NCI-H524 treated with DMSO at 0.1 percent for 48 hours (cell line): ENCODE measurements at places on chromosomes 4 and X.

- DNase-seq, result no peak
These were observed 53.7 kb downstream of the CHM start for GRCh38 chrX:85993539-85994197.

GRCh38 chr4:73870260-73870659, 1.1 kb downstream of the CXCL1 start:
- no peak for DNase-seq

- no peak for DNase-seq
These were observed 82.1 kb upstream of the BANK1 start for GRCh38 chr4:101708293-101709039.

DNA sequence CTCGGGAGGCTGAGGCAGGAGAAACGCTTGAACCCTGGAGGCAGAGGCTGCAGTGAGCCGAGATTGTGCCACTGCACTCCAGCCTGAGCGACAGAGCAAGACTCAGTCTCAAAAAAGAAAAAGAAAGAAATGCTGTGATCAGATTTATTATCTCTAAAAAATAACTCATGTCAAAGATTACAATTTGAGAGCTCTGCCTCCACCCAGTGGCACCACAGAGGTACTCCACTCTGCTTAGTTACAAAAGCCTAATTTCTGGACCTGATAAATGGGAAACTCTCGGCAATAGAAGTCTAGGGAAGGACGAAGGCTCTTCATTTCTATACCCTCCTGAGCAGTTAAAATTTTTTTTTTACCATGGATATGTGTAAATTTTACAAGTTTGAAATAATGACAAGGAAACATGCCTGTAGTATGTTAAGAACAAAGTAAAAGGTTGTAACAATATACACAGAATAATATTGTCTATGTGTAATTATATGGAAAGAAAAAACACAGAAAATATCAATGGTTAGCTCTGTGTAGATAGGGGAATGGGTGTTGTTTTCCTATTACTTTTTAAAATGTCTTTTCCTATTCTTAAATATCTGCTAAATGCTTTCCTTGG, 149.8 kb downstream of the STIM2 start:
- DNase-seq, result no peak

DNA sequence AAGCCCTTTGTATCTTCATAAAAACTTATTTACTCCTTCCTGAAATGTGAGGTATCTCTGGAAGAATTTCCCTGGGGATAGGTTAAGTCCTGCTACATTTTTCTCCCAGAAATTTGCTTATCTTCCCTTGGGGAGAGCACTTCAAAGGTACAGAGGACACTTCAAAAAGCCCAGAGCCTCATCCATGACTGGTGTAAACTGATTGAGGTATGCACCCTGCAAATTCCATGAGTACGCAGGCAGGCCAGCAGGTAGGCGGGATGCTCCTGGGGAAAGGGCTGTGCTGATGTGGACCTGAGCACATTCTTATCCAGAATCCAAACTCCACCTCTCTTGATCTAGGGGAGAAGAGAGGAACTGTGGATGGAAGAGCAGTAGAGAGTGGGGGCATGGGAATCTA, 26.3 kb upstream of the RASGEF1B start:
- DNase-seq, result no peak

GRCh38 chrX:12419591-12419990, 281.3 kb downstream of the FRMPD4 start:
- no peak for DNase-seq

DNA sequence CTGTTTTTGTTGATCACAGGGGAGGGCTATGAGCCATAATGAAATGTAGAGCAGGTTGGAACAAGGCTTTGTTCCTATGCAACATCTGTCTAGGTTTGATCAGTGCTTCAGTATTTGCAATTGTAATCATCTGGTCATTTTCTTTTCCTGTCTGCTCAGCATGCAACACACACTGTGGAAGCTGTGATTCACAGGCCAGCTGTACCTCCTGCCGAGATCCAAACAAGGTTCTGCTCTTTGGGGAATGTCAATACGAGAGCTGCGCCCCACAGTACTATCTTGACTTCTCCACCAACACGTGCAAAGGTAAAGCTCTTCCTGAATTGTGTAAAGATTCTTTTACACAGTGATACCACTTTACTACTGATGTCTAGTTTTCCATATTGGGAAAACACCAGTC, 181.9 kb upstream of the ANXA3 start:
- DNase-seq, result no peak

- peak; percentile 35 for DNase-seq
These were observed 1.4 kb downstream of the ANKRD17 start for GRCh38 chr4:73257234-73257633.

DNA sequence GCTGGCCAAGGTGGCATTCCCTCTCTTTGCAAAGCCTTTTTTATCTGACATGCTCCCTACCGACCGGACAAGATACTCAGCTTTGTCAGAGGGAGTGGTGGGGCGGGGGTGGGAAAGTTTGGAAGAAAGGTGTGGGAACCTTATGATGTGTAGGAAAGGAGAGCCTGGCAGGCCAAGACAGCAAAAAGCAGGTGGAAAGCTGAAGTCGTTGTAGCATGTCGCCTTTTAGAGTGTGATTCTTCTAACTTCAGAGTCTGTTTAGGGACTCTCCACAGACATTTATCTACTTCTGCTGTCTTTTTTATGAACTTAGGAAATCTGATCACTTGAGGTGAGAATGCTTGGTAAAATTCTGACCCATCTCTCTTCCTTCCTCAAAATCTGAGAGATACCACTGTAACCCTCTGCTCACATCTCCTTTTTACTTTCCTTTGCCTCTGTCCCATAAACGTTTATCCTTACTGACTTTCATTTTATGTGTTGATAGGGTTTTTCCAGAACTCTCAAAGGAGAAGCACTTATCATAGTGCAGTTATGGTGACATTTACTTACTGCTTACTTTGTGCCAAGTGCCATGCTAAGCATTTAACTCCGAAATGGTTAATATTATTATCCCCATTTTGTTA, 8.2 kb upstream of the RUFY3 start:
- no peak for DNase-seq

GRCh38 chrX:103999234-103999633, 14.3 kb downstream of the H2BW1 start:
- no peak for DNase-seq

DNA sequence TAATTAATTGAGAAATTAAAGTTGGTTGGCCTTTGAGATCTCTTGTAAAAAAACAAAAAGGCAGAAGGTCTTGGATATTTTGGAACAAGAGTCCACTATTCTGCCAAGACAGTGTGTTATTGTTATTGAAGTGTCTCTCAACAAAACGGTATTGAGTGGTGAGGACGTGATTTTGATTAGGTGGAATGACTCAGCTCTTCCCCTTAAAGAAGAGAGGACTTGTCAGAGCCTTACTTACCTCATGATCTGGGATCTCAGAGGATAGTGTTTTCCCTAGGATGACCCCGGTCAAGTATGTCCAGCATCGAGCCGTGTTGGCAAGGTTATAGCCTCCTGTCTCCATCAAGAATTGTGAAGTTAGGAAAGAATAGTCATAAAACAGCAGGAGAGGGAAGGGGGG, 110.9 kb downstream of the HDAC8 start:
- no peak for DNase-seq

DNA sequence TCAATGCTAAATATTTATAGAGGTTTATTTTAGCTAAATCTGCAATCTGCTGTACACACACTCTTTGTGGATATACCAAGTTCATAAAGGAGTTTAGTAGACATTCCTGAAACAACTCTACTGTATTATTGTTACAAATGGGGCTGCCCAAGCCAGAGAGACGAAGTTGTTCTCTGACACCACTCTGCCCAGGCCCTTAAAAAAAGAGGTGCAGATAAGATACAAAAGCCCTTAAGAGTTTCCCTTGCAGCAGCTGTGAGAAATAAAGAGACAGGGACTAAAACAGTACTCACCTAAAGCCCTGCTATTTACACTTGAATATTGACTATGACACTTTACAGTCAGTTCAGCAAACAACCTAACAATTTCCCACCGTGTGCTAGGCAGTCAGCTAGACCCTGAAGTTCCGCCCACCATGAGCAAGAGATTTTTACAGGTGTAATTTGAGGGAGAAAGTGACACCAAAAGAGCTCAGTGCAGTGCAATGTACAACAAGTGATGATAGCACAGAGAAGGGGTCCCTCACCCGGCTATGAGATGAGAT, 191.7 kb downstream of the PRDM5 start:
- DNase-seq, result no peak

- DNase-seq, result no peak
These were observed 32.9 kb upstream of the PGM2 start for GRCh38 chr4:37793562-37793961.

GRCh38 chr4:42865572-42866189, 26.8 kb upstream of the GRXCR1 start:
- DNase-seq, result peak; percentile 3

- DNase-seq, result no peak
These were observed 112.3 kb upstream of the IL13RA1 start for GRCh38 chrX:118615141-118615540.

GRCh38 chr4:7902101-7902553, 37.5 kb downstream of the AFAP1 start:
- DNase-seq, result peak; percentile 99

DNA sequence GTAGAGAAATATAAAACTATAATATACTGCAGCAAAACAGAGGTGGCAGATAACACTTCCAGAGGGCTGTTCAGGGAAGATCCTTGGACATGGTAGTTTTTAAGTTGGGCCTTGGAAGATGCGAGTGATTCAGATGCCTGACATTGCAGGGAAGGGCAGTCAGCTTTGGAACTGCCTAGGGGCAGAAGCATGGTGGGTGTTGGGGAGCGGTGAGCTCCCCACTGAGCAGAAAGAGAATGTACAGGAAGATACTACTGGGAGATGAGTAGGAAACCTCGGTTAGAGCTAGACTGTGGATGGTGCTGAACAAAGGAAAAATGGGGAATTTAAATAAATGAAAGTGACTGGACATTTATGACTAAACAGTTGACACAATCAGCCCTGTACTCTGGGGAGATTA, 24.9 kb upstream of the SEC24B start:
- no peak for DNase-seq

DNA sequence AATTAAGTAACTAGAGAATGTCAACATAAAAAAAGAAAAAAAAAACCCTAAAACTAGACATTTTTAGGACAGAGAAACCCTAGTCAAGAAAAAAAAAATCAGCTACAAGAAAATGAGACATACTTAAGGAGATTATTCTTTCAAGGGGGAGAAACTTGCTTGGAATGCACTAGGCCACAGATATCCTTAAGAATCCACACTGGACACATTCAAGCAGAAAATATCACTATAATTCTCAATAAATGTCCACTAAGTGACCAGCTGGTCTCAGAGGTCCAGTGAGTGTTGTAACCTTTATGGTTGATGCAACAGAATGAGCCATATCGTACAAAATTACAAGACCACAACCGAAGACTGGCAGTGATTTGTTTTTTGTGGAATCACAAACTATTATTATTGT, 15.6 kb upstream of the IBSP start:
- DNase-seq, result no peak

- DNase-seq, result no peak
These were observed 128.0 kb downstream of the SNCA start for GRCh38 chr4:89708903-89709421.

GRCh38 chr4:152785639-152786615, 6.2 kb downstream of the ARFIP1 start:
- no peak for DNase-seq

GRCh38 chr4:114998316-114998715, 115.1 kb downstream of the NDST4 start:
- no peak for DNase-seq

DNA sequence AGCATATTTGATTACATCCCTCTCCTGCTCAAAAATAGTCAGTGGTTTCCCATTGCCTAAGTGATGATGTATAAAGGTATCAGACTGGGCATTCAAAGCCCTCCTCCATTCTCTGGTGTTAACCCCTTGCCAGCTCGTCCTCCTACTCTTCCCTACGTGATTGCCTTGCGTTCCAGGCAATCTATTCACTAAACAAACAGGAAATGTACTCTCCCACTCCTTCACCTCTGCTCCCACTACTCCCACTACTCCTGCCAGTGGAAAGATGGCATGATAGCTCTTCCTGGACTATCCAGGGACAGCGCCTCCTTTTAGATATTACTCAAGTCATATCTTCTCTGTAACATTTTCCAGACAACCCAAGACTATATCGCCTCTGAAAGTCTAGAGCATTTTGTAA, 5.8 kb downstream of the DGAT2L6 start:
- no peak for DNase-seq
